ENCODE measurements at places on chromosomes 7 and 10. TPM values are rescaled to one million over a fixed set of nuclear protein-coding genes. Genes with fewer than 3 reads are reported as not detected.

Gene TAS2R41
- not detected for total RNA-seq

Gene PIP
- total RNA-seq, result not detected

GRCh38 chr10:61901829-61902444 lies 438 bp downstream of the ARID5B start:
- DNase-seq, result no peak

- DNase-seq, result no peak
Measured at GRCh38 chr10:20897146-20897825, at the start of gene NEBL. Gene NEBL (minus strand): TSS chr10:20897311. CDS start chr10:20897205, 106 bp downstream.

Gene HMX2
- not detected for total RNA-seq

DNA sequence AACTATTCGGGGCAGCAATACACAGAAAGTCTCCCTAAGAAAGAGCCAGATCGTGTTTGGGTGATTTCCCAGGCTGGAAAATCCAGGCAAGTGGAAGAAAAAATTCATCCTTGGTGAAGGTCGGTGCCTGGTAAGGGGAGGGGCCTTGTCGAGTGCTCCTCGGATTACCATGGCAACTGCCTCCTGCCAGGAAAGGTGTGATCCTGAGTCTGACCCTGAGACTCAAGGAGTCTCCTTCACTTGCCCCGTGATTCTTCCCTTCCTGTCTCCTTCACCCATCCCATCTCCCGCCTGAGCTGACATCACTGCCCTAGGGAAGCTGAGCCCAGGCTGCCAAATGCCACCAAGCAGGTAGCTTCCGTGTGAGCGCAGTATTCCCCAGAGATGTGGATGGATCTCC lies 112.2 kb downstream of the MYL10 start:
- DNase-seq, result no peak

DNA sequence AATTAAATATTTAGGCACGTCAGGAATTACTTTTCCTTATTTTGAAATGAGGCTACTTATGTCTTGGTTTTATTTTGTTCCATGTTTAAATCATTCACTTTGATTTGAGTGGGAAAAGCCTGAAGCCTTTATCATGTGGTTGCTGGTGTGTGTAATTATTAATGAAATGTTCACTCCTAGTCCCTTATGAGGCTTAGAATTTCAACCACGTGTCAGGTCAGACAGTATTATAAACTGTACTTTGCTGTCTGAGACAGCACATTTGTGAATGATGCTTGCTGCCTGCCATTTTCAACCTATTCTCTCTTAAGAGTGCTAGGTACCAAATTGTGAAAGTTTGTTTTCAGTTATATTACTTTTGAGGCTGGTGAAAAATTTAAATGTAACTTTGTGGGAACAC lies 58.9 kb downstream of the COL17A1 start:
- no peak for DNase-seq

Gene IDI2
- total RNA-seq, result not detected

GRCh38 chr10:43814663-43815062 lies 166.0 kb upstream of the ZNF32 start:
- DNase-seq, result no peak

Measured in endothelial cell of umbilical vein (primary cell).